ENCODE measurements at places on chromosomes 16 and 17.

DNA sequence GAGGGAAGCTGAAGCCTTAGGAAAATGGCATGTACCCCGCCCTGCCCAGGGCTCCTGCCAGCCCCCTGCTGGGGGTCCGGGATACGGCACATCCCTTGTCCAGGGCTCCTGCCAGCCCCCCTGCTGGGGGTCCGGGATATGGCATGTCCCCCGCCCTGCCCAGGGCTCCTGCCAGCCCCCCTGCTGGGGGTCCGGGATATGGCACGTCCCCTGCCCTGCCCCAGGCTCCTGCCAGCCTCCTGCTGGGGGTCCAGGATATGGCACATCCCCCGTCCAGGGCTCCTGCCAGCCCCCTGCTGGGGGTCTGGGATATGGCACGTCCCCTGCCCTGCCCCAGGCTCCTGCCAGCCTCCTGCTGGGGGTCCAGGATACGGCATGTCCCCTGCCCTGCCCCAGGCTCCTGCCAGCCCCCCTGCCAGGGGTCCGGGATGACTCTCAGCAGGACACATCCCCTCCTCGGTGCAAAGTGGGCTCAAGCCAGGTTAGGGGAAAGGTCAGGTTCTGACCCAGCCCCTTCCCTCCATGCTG is 43.2 kb downstream of the RPH3AL start:
- DNase-seq = peak; percentile 18

GRCh38 chr17:73211745-73212144 is 18.9 kb downstream of the COG1 start:
- DNase-seq = peak; percentile 75

DNA sequence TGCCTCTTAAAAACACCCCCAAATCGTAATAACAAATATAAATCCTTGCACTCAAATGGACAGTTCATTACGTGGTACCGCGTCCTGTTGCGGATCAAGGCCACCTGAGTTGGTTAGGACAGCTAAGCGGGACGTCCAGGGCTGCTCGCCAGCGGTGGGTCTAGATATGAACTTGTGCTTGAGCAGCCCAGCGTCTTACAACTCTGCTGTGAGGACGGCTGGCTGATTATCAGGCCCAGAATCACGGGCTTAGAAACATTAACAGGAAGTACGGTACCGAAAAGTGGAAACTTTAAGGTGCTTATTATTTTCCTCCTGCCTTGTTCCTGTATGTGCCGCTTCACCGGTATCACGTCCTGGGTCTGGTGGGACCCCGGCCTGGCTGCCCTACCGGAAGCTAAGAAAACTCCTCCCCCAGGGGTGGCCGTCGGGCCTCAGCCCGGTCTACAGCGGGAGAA is 832 bp upstream of the SRRM2 start:
- DNase-seq = peak; percentile 33

DNA sequence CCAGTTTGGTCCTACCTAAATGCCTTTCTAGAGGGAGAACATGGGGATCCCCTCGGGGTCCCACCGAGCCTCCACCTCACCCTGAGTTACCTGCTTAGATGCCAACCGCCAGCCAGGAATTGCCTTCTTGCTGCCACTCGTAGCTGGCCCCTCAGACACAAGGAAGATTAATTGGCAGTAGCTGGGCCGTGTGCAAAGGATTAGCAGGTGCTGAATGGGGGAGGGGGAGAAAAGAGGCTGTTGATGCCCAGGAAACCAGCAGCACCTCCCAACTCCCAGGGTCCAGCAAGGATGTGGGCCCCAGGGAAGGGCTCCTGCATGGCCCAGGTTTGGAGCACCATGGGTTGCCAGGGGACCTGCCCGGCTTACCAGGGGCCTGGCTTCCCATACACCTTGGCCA is at the start of gene CNGB1:
TSS of gene CNGB1 (minus strand) at position 159 of the 400 bp plus-strand sequence. CDS start 3,842 bp downstream, outside the sequence.
- DNase-seq = no peak

All from activated CD4-positive, alpha-beta T cell treated with anti-CD3 and anti-CD28 coated beads for 36 hours (primary cell).